ENCODE measurements at places on chromosomes 1 and 21.

- DNase-seq, result no peak
These were observed 251.2 kb downstream of the DSCAM start for GRCh38 chr21:40595806-40596205.

DNA sequence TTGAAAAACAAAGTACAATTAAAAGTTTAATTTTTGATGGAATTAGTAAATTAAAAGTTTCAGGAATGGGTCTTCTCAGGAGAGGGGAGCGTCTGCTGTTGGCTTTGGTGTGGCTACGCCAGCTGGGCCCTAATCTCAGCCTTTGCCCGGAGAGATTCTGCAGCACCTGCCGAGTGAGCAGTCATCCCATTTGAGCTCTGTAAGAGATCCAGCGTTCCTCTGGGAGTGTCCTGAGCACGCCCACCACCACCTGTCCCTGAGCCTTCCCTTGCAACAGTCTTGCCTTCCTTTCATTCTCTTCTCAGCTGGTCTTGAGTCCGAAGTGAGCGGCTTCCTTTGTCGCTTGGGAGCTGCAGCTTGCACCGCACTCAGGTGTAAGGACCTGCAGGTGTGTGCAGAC lies 263.1 kb downstream of the CAMTA1 start:
- no peak for DNase-seq

DNA sequence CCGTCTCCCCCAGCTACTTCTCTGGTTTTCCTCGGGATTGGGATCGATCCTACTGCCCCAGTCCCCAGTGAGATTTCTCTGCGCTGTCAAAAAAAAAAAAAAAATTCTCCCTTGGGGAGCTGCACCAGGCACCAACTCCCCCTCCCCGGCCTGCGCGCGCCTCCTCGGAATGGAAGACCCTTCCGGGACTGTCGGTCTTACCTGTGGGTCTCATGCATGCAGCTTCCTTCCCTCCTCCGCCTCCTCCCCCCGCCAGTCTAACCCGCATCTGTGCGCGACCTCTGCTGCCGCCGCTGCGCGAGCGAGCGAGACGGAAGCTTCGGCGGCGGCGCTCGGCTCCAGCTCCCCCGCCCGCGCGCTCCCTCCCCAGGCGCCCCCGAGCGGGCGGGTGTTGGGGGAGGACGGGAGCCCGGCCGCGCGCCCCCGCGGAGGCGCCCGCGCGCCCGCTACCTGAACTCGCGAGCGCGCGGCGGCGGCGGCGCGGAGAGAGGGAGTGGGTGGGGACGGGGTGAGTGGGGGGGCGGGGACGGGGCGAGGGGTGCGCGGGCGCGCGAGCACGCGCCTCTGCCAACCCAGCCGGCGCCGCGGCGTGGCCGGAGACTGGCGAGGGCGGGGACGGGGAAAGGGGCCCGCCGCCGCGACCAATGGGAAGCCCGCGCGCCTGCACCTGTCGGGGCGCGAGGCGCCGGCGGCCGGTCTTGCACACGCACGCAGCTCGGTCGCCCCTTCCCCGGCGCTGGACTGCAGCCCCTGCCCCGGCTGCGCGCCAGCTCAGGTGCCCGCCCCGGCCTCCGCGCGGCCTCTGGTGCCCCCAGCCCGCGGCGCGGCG lies at the start of gene SUSD4:
Gene SUSD4 (minus strand): TSS at position 321 of the 829 bp plus-strand sequence. CDS start 751 bp downstream, outside the sequence.
- peak; percentile 74 for DNase-seq

DNA sequence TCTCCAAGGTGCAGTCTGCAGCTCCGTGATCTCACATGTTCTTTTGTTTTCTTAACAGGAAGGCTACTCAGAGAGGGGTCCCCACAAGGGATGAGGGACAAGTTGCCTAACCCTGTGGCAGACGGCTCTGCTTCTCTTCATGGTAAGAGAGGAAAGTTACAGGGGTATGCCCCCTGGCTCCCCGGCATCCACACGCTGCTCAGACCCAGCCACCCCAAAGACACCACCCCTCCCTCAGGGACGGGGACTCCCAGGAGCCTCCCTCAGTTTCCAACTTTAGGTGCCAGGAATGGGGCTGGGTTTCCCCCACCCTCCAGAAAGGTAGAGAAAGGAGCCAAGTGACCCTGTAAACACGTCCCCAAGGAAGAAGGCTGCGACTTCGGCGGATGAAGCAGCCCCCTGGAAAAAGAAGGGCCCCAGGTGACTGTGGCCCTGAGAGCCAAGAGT lies 19.7 kb downstream of the OPTC start:
- no peak for DNase-seq

DNA sequence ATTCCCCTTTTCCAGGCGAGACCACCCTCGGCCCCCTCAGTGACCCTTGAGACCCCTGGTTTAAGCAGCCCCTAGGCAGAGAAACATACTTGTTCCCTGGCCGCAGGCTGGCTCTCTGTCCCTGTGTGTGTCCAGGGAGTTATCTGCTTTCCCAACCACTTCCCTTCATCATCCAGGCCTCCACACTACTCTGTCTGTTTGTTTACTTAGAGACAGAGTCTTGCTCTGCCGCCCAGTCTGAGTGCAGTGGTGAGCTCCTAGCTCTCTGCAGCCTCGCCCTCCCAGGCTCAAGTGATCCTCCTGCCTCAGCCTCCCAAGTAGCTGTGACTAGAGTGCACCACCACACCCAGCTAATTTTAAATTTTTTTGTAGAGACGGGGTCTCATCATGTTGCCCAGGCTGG lies 5.8 kb upstream of the VWA1 start:
- DNase-seq, result no peak

- DNase-seq, result no peak
These were observed 80.5 kb upstream of the RALGPS2 start for GRCh38 chr1:178644308-178645120.

DNA sequence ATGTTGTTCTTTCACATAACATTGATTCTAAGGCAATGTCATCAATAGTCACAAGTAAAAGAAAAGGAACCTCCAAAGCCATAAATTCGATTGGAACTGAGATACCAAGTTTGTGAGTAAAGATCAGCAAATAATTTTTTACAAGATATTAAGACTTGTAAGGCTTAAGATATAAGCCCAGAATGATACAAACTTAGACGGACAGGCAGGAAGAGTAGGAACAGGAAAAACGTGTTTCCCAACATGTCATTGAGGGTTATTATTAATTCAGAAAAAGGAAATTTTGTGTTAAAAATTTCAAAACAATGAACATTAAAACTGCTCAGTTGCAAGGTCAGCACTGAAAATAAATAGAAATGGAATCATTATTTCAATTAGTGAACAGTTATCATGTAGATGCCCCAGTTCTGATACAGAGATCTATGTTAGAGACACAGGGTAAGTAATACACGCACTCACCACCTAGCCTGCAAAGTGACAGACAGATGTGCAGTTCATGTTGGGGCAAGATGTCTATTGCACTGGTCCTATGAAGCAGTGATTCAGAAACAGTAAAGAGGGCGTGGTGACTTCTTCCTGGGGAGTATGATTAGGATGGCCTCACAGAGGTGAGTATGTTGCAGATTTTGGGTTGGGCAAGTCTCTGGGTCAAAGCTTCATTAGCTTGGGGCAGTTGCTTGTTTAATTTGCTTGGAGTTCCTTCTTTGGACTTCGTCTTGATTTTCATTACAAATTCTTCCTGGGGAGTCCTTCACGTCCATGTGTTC lies 284.4 kb downstream of the SETD4 start:
- no peak for DNase-seq

DNA sequence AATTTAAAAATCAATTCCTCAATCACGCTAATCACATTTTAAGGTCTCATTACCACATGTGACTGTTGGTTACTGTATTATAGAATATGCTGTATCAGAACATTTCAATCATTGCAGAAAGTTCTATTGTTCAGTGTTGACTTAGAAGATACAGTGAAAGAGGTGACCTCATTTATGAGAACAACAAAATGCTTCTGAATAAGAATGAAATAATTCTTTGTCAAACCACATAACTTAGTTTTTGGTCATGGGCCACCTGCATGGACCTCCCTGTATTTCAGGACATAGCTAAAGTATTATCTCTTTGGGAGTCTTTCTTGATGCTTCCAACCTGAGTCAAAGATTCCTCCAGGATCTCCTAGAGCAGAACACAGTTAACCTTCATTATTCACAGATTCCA lies 22.3 kb downstream of the MFSD2A start:
- DNase-seq, result no peak

GRCh38 chr1:45266151-45266801 lies 59.9 kb upstream of the ZSWIM5 start:
- no peak for DNase-seq

GRCh38 chr1:38222891-38223290 lies 176.3 kb upstream of the POU3F1 start:
- no peak for DNase-seq

GRCh38 chr1:234862944-234863515 lies 253.1 kb upstream of the IRF2BP2 start:
- peak; percentile 22 for DNase-seq

DNA sequence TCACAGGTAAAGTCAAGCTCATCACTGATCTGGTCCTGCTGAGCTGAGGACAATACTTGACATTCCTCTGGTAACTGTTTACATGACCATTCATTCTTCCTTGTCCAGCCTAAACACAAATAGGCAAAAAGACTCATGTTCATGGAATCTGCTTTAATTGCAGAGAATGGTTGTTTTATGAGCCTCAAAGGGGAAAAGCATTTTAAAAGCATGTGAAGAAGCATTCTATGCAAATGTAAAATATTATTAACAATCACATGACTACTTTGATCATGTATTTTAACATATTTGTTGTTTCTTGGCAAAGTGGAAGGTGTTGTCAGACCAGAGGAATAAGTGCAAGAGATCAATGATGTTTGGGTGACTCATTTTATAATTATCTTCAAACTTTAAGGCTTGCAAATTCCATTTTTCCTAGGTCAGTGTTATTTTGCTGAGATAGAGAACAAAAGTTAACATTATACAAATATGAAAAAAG lies 133.7 kb downstream of the RUNX1 start:
- no peak for DNase-seq

DNA sequence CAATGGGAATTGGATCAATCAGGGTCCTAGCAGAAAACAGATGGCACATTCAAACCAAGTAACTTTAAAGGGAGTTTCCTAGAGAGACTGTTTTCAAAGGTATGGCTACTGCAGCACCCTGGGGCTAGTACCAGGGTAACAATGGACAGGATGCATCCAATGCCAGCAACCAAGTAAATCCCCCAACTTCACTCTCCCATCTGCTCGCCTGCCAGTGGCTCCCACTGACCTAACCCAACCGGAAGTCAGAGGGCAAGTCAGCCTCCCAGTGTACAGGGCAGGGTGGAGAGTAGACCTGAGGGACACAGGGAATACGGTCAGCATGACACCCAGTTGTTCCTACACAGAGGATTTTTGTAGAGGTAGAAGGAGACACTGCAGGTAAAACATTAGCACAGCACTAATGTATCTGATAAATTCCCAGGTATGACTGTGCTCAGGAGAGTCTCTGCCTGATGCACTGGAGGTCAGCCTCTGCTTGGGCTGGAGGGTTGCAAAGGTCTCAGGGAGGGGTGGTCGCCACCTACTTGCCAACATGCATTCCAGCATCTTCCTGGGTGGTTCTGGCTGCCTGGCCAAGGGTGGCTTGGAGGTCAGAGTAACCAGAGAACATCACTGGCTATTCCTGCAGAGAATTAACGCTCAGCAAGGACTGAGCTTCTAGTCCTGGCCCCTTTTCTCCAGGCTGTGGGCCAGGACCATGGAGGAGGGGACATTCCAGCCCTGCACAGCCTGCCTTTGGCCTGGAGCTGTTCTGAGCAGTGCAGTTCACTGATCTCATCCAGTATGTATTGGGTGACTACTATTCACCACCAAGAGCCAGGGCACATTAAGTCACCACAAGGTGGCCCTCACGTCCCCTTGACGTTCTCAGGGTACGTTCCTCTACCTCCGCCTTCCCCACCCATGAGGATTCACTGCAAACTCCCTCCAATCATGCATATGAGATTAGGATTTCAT lies 5.1 kb upstream of the GJA4 start:
- no peak for DNase-seq

- no peak for DNase-seq
These were observed 39.4 kb upstream of the FAM3B start for GRCh38 chr21:41277196-41277595.

- DNase-seq, result no peak
These were observed 71.6 kb upstream of the KCND3 start for GRCh38 chr1:112061056-112061455.

DNA sequence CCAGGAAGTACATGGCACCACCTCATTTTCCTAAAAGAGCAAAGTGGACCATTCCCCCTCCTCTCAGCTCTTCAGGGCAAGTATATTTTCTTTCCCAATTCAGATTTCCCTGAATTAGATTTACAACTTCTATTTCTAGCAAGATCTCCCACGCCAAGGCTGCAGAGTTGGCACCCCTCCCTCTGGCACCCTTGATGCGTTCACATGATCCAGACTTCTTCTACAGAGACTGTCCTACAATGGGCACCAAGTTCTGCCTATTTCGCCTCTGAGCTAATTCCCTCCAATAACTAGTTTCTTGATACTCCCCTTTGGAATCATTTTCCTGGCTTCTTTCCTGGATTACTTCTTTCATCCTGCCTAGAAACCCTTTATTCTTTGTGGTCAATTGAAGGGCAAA lies 122.0 kb downstream of the CDC7 start:
- DNase-seq, result peak; percentile 37

GRCh38 chr1:240415532-240415931 lies 196.4 kb downstream of the GREM2 start:
- no peak for DNase-seq

- DNase-seq, result no peak
These were observed 27.2 kb downstream of the NGF start for GRCh38 chr1:115310581-115311473.

GRCh38 chr1:99599678-99600175 lies 46.2 kb upstream of the PALMD start:
- DNase-seq, result no peak

DNA sequence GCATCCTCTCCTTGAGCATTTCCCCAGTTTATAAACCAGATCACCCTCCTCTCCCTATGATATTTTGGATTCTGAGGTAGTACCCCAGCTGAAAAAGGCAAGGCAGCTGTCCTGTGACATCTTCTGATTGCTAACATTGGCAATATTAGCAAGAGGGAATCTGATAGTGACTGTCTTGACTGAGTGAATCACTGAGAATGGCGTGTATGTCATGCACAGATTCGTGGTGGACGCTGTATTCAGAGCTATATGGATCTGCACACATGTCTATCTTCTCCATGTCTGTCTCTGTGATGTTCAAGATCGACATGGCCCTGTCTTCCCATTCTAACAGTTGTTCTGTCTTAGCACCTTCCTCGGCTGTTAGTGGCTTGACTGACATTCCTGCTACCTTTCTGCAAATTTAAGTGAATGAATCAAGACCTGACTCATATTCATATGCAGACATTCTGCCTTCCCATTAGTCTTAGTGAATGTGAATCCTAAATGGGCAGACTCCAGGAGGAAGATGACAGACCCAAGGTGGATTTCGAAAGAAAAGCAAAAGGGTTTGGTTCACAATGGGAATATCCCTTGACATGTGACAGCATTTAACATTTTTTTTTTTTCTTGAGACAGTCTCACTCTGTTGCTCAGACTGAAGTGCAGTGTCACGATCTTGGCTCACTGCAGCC lies 97.7 kb downstream of the PGBD5 start:
- DNase-seq, result no peak

DNA sequence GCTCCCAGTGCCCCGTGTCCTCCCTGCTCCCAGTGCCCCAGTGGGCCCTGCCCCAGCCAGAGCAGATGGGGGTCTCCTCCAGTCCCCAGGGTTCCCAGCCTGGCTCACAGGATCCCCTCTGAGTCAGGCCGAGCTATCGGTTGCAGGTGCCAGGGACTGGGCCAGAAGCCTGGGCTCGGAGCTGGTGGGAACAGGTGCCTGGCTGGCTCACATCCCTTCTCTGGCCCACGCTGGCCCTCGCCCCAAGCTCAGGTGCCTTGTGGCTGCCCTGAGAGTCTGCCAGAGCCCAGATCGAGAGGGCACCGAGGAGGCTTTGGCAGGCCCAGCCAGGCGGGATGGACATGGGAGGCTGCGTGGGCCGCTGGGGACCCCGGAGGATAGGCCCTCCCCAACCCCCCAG lies 18.9 kb downstream of the PLCH2 start:
- DNase-seq, result no peak
